ENCODE measurements at places on chromosomes 13 and 19.

GRCh38 chr13:103539721-103540381 is 473.6 kb upstream of the SLC10A2 start:
- DNase-seq = no peak

GRCh38 chr19:6532244-6532999 is 1.6 kb downstream of the TNFSF9 start:
- no peak for DNase-seq

GRCh38 chr19:16232127-16232526 is 34.4 kb downstream of the AP1M1 start:
- DNase-seq = no peak

DNA sequence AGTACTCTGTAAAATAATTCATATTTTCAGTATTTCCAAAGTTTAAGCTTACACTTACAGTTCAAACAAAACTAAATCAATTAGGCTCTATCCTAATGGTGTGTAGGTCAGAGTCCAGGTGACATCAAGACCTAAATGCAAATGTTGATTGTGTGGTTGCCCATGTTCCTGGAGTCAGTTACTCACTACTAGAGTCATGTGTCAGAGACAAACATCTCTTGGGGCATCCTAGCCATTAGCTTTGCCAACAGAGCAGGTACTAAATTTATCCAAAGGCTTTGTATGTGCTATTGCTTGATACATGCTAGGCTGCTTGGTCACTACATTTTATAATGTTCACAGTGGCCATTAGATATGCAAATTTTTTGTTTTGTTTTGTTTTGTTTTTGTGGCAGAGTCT is 11.7 kb downstream of the SPRY2 start:
- DNase-seq = no peak

DNA sequence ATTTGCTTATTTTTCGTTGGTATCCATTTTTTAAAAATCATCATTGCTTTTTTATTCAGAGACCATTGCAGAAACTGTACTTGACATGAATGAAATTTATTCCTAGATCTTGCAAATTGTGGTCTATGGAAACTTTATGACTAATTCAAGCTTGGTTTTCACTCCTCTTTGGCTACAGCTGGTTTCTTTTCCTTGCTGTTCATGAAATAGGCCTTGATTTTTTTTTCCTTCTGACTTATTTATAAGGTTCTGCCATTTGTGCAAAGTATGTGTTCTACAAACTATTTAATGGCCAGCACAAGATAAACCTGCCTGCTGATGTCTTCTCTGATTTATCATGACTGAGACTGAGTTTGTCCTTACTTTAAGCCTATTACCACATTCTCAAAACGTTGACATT is 764.0 kb upstream of the SLITRK5 start:
- no peak for DNase-seq

DNA sequence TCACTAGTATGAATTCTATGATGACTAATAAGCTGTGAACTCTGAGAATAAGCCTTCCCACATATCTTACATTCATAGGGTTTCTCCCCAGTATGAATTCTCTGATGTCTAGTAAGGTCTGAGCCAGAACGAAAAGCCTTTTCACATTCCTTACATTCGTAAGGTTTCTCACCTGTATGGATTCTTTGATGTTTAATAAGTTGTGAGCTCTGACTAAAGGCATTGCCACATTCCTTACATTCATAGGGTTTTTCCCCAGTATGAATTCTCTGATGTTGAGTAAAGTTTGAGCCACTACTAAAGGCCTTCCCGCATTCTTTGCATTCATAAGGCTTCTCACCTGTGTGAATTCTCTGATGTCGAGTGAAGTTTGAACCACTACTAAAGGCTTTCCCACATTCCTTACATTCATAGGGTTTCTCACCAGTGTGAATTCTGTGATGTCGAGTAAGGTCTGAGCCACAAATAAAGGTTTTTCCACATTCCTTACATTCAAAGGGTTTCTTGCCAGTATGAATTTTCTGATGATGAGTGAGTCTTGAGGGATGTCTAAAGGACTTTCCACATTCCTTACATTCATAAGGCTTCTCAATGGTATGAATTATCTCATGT is 30.7 kb upstream of the ZFP82 start:
- no peak for DNase-seq

DNA sequence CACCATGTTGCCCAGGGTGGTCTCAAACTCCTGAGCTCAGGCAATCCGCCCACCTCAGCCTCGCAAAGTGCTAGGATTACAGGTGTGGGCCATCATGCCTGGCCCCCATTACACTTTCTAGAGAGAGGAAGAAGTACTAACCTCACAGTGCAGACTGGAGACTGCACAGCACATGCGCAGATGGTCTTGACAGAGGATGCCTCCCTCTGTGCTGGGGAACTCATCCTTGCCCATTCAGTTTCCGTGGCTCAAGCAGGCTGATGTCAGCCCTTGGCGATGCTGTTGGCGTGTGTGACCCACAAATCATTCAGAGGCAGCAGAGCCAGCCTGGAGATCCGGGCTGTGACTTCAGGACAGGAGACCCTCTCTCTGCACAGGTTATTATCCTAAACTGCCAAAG is 14.6 kb upstream of the FFAR2 start:
- no peak for DNase-seq

DNA sequence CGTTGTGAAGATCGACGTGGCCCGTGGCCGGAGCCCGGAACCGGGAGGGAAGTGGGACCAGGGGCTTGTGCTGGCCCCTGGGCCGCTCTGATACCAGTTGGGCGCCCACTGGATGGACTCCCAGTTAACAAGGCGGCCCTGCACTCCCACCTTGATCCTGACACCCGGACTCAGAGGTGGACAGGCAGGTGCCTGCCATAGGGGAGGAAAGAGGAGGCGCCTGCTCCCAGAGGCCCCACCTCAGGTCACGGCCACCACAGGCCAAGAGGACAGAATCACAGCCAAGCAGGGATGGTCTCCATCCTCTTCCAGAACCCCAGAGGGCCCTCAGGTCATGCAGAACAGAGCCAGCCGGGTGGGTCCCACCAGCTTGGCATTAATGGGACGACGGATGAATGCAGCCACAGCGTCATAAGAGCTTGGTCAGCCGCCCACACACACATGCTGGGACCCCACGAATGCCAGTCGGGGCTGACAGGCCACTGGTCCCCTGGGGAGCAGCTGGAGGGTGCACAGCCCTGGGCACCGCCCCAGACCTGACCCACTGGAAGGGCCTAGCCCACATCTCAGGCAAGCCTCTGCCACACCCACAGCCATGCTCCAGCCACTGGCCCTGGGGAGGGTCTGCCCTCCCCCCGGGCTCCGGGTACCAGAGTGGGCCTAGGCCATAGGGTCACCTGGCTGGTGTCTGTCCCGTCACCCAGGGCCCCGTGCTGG is 9.6 kb upstream of the KLF16 start:
- no peak for DNase-seq

DNA sequence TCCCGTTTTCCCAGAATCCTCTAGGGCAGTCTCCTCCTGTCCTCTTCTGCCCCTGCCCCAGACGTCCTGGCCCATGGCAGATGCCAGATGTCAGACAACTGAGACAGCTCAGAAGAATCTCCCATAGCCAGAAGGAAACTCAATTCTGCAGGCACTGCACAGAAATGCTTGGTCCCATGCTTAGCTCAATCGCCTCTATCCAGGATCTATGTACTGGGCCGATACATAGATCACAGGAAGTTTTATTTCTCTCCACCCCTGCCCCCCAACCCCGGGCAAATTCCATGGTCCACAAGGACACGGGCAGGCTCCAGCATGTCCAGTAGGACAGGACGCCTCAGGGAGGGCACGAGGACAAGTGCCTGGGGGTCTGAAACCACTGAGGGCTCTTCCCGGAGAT is 4.8 kb downstream of the MBD3 start:
- no peak for DNase-seq

- DNase-seq = no peak
Observed at GRCh38 chr13:40626561-40626960, 39.9 kb downstream of the FOXO1 start.

GRCh38 chr19:28489776-28490175 is 723.2 kb downstream of the UQCRFS1 start:
- DNase-seq = no peak

All from kidney glomerular epithelial cell (primary cell).